ENCODE measurements at places on chromosomes 1 and 21.
A peak's percentile ranks its signal among the peaks of the same experiment; 100 is the strongest.

- no peak for DNase-seq
Observed at GRCh38 chr1:206788487-206789050, 16.3 kb upstream of the IL10 start.

GRCh38 chr1:2376261-2376741 lies 15.1 kb downstream of the MORN1 start:
- no peak for DNase-seq

DNA sequence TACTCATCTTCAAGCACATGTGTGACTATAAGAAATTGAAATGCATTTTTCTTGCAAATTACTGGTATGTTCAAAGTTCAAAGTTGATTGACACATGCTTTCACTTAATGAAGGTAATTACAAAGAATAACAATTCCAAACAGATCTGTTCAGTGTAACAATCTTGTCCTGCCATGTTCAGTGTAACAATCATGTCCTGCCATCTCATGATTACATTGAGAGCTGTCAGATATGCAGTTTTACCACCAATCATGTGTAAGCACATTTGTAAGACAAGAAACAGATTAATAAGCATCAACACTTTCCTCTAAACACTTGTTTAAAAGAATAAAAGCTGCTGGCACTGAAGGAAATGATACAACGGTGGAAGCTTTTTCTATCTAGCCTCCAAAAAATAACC lies 80.3 kb upstream of the ZNF281 start:
- no peak for DNase-seq

GRCh38 chr1:65681096-65681495 lies 111.6 kb upstream of the PDE4B start:
- DNase-seq: no peak

- no peak for DNase-seq
Observed at GRCh38 chr1:167934426-167935215, 1.9 kb upstream of the DCAF6 start.

GRCh38 chr21:21096956-21097355 lies 98.7 kb downstream of the NCAM2 start:
- DNase-seq: no peak

GRCh38 chr1:62425041-62425440 lies 11.8 kb upstream of the USP1 start:
- DNase-seq: no peak

GRCh38 chr1:67078291-67078690 lies 24.3 kb upstream of the SLC35D1 start:
- DNase-seq: no peak

- no peak for DNase-seq
Observed at GRCh38 chr1:40976952-40977690, 2.4 kb upstream of the CTPS1 start.

GRCh38 chr1:164773102-164773501 lies 214.1 kb downstream of the PBX1 start:
- DNase-seq: no peak

GRCh38 chr21:32567626-32568025 lies 17.7 kb downstream of the TCP10L start:
- DNase-seq: no peak

- no peak for DNase-seq
Observed at GRCh38 chr1:118984086-118984721, 3.9 kb downstream of the TBX15 start.

DNA sequence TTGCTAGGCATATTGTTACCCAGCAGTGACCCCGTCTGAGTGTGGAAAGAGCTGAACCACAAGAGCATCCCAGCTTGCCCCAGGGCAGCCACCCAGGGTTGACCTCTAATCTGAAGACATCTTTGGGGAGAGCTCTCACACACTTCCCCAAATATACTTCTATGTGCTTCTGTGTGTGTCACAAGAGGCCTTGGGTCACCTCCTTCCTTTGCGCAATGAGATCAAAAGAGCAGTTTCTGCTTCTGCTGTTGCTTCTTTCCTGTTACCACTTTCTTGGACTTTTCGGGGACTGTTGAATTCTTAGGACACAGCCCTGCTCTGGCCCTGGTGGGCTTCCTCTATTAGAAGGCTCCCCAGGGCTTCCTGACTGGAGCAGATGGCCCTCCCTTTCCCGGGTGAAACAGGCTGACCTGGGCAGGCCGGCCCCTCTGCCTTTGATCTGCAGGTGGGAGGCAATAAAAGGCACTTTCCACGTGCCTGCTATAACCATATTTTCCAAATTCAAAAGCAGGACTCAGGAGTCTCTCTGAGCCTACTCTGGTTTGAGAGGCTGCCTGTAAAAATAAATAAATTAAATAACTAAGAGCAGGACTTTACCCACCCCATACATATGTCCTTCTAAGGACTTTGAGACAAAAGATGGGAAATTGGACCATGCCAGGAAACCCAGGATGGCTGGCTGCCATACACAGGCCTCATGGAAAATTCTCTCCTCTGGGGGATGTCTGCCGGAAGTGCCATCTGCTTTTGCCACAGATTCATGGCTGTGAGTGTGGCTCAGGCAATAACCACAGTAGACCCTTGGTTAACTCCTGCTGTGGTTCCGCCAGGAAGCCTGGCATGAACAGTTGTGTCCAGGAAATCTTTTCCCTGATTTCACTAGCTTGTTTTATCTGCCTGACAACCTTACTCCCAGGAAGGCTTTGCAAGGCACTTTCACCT lies 28.3 kb upstream of the RCSD1 start:
- DNase-seq: no peak

DNA sequence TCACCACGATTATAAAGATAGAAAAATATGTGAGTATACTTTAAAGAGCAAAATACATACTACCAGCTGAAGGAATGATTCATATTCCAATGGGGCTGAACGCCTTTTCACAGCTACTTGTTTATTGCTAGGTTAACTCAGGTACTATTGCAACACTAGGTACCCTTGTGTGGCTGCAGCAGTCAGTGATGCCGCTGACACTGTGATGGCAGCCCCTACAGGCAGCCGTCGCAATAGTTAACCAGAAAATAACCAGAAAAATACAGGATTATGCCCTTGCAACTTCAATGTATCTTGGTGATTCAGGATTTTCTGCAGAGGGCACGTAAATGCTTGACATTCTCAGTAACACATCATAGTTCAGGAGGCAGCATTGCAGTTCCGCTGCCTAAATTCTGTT lies 1.6 kb upstream of the MARK1 start:
- no peak for DNase-seq

DNA sequence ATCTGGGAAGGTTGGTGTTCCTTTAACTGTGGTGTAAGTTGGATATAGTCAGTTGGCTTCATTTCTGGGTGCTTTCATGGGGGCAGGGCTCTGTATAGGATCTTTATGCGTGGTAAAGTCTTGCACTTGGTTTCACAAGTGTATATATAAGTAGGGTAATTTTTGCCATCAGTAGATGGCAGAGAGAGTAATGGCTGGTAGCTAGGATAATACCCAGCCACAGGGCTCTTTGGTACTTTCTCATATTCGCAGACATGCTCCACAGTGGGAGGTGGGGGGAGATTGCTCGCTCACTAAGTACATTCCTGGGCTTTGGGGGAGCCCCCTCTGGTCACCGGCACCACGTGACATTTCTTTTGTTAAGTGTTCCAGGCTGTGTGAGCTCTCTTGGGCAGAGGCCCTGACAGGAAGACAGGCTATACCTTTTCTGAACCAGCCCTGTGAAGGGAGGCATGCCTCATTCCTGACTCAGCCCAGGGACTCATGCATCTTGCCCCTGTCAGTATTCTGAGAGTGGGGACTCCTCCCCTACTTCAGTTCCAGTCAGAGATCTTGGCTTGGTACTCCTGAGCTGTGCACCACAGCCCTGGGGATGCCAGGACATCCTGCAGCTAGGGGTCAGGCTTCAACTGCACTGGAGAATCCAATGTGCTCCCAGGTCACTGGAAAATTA lies 37.6 kb downstream of the FCRL2 start:
- DNase-seq: no peak

DNA sequence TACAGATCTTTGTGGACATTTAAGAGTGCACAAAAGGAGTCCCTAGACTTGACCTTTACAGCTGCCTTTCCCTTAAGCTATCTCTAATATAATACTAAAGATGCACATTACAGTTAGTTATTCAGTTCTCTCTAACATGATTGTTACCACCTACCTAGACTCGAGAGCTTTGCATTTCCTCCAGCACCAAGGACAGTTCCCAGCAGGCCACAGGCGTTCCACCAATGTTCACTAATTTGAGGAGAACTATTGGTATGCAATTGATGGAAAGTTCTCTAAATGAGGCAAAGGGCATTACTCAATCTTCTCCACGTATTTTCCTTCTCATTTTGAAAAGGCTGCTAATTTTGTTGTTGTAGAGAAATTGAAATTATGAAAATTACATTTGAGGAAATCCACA lies 5.4 kb upstream of the NTNG1 start:
- DNase-seq: no peak

DNA sequence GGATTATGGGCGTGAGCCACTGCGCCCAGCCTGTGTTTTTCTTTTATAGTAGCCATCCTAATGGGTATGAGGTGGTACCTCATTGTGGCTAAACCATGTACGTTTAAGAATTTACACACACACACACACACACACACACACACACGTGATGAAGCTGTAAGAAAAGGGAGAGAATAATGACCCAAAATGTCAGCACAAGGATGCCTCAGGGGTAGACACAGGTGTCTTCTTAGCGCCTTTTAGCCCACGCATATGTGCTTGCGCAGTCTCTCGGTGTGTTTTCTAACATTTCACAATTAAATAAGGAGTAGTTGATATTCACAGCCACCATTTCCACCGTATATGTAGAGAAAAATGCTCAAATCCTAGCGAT lies 782 bp upstream of the PFKL start:
- DNase-seq: no peak

GRCh38 chr1:157403203-157403602 lies 149.1 kb downstream of the FCRL5 start:
- DNase-seq: peak; percentile 36

DNA sequence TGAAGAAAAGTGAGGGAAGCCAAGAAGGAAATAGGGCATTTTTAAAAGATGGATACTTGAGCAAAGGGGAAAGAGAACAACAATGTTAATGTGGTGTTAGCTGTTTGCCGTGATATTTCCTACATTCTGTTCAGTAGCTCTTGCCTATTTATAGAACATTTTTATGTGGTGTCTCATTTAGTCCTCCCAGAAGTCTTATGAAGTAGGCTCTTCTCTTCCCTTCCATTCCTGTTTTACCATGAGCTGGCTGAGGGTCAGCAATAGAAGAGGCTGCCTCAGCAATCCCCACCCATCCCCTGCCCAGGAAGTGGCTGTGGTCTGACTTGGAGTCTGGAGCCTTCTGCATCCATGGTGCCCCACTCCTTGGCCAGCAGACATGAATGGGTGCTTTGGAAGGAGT lies 60.1 kb downstream of the KIAA0040 start:
- DNase-seq: no peak

DNA sequence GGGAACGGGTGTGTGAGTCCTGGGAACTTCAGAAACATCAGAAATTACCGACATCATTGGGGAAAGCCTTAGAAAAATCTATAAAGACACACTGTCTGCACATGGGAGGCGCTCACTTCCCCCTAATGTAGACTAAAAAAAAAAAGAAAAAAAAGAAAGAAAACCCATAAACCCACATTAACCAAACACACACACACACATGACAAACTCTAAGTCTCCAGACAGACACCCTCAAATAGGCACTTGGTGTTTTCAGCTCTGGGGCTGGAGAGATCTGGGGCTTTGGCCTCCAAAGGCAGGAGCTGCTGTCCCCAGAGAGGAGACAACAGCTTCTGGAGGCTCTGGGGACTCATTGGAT lies 13.2 kb upstream of the SDHB start:
- DNase-seq: no peak

DNA sequence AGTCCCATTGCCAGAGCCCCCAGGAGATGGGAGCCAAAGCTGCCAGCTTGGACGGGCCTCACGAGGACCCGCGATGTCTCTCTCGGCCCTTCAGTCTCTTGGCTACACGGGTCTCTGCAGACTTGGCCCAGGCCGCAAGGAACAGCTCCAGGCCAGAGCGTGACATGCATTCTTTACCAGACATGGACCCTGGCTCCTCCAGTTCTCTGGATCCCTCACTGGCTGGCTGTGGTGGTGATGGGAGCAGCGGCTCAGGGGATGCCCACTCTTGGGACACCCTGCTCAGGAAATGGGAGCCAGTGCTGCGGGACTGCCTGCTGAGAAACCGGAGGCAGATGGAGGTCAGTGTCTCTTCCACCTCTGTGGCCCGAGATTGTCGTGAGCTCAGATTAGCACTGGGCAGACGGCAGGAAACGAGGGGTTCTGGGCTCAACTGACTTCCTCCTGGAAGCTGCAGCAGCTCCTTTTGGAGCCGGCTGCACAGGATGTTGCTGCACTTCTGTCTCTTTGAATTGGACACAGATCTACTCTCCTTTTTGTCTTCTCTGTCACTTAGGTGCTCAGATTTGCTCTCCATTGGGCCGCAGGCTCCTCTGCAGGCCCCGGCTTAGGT lies 68.0 kb downstream of the DISC1 start:
- DNase-seq: no peak

- DNase-seq: no peak
Observed at GRCh38 chr1:226920446-226920894, 19.6 kb upstream of the COQ8A start.

- no peak for DNase-seq
Observed at GRCh38 chr21:42942244-42942643, 16.8 kb upstream of the ERVH48-1 start.

DNA sequence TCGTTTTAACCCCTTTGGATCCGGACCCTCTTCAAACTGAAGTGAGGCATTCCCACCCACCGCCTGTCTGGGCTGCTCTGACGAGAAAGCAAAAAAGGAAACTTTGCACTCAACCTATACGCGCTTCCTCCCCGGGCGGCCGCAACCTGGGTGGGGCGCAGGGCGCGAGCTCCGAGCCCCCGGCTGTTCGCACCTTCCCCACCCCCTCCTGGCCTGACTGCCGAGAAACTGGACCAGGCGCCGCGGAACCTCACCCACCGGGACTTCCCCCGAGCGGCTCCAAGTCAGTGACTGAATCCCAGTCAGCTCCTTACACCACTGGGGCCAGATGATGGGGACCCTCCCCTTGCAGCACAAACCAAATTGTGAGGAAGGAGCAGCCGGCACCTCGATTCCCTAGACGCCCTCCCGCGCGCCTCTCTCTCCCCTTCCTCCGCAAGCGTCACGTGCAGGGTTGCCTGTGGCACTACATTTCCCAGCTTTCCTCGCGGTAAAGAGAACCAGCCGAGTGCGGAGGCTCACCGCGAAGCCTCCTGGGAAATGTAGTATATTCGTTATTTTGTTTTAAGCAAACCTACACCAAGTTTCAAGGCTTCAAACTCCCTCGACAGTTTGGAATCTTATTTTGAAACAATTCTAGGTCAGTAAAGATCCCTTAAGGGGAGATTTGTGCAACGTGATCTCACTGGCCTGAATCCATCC lies at the start of gene RAB29:
TSS of gene RAB29 (minus strand) at position 468 of the 702 bp plus-strand sequence. CDS start 526 bp downstream, outside the sequence.
- peak; percentile 83 for DNase-seq

- peak; percentile 84 for DNase-seq
Observed at GRCh38 chr1:206117151-206117948, at the start of gene AVPR1B. Gene AVPR1B, minus strand, starts transcription at chr1:206117388. Its CDS starts 498 bp downstream, at chr1:206116890.
